Activated CD4-positive, alpha-beta T cell treated with anti-CD3 and anti-CD28 coated beads for 1 hour (primary cell): ENCODE measurements at places on chromosomes 13 and 19.

DNA sequence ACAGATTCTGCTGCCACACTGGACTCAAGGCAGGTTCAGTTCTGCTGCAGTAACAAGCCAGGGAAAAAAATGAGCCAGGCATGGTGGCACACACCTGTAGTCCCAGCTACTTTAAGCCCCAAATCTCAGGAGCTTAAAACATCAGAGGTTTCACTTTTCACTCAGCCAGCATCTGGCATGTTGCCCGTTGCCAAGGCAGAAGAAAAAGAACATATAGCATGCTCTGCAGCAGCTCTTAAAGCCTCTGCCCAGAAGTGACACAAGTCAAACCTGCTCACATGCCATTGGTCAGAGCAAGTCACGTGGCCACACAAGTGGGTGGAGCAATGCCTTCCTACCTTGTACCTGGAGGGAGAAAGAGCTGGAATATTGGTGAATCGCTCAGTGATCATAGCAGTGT is 14.7 kb upstream of the ADGRE5 start:
- peak; percentile 85 for DNase-seq

DNA sequence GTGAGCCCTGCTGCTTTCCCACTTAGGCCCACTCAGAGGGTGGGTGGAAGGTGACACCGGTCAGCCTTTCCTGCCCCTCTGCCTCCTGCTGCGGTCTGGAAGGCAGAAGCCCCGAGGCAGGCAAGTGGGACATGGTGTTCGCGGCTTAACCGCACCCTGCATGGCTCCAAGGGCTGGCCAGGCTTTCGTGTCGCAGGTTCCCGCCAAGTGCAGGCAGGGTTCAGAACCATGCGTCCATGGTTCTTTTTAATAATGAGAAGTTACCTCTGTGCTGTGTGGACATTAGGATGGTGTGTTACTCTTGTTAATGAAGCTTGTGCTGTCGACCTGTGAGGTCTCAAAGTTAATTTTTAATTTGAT is 986 bp downstream of the DGKH start:
- DNase-seq: no peak

GRCh38 chr13:30895773-30896172 is 10.3 kb upstream of the MEDAG start:
- no peak for DNase-seq

GRCh38 chr19:1533510-1534150 is 9.8 kb downstream of the PLK5 start:
- DNase-seq: no peak

GRCh38 chr13:28505543-28506135 is 10.7 kb upstream of the FLT1 start:
- DNase-seq: no peak
